Fibroblast of pulmonary artery (primary cell): ENCODE measurements at places on chromosomes 11 and 22.

- peak; percentile 29 for DNase-seq
Observed at GRCh38 chr11:5690736-5691135, 1.1 kb downstream of the TRIM22 start.

DNA sequence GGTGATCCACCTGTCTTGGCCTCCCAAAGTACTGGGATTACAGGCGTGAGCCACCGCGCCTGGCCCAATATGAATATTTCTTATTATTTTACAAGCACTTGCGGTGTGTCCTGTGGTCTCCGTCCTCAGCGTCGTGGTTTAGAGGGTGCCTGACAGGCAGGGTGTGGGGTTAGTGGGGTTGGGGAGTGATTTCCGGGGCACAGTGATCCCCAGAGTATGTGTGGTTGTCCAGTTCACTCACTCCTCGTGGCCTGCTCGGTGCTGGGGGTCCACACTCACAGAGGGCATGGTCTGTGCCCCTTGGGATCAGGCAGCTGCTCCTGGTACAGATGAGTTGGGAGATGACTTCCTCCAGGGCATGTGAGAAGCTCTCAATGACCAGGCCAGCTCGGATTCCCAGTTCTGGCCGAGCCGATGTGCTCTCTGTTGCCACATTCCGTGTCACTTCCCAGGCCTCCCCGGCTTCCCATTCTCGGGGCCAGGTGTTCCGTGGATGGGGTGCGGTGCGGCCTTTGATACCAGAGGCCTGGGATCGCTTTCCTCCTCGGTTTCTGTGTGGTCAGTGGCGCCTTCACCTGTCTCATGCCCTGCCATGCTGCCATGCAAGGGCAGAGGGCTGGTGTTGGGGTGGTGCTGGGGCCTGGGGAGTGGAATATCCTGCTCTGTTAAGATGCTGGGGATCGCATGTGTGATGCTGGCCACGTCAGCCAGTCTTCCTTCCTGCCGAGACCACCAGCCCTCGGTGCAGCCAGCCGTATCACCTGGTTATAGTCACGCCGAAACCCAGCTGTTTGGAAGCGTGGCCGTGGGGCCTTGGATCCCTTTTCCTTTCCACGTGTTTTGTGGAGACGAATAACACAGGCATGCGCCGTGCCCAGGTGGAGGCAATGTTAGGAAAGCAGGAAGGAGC is 39.6 kb downstream of the PARVB start:
- no peak for DNase-seq

DNA sequence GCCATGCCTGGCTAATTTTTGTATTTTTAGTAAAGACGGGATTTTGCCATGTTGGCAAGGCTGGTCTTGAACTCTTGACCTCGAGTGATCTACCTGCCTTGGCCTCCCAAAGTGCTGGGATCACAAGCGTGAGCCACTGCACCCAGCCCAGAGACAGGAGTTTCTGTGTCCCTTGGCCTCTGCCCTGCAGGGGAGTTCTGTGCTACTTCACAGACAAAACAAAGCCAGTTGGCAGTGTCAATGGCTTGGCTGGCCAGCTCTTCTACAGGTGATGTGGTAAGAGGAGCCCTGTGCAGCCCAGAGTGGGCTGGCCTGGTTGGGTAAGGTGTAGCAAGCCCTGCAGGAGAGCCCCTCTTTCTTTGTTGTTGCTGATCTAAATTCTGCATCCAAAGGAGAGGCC is 60.5 kb upstream of the SHISAL1 start:
- DNase-seq: no peak

GRCh38 chr11:46528445-46529094 is 65.3 kb downstream of the AMBRA1 start:
- DNase-seq: no peak

GRCh38 chr22:45285263-45286058 is 712 bp downstream of the UPK3A start:
- DNase-seq: no peak

GRCh38 chr11:128757886-128758612 is 64.2 kb downstream of the FLI1 start:
- no peak for DNase-seq

DNA sequence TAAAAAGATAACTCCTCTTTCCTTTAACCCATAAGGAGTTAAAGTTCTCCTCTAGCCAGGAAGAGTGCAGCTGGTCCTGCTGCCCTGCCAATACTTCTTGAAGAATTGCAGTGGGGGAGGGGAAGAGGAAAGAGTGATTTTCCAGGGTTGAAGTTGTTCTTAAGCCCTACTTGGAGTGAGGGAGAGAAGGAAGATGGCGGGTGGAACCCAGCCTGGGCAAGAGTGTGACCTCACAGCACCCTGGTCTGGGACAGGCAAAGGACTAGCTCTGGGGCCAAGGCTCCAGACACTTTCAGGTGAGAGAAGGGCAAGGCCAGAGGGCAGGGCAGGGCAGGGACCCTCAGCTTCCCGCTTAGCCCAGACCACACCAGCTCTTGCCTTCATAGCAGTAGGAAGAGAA is 6.6 kb downstream of the TNKS1BP1 start:
- DNase-seq: peak; percentile 70

GRCh38 chr11:76249195-76249741 is 43.0 kb upstream of the WNT11 start:
- no peak for DNase-seq

DNA sequence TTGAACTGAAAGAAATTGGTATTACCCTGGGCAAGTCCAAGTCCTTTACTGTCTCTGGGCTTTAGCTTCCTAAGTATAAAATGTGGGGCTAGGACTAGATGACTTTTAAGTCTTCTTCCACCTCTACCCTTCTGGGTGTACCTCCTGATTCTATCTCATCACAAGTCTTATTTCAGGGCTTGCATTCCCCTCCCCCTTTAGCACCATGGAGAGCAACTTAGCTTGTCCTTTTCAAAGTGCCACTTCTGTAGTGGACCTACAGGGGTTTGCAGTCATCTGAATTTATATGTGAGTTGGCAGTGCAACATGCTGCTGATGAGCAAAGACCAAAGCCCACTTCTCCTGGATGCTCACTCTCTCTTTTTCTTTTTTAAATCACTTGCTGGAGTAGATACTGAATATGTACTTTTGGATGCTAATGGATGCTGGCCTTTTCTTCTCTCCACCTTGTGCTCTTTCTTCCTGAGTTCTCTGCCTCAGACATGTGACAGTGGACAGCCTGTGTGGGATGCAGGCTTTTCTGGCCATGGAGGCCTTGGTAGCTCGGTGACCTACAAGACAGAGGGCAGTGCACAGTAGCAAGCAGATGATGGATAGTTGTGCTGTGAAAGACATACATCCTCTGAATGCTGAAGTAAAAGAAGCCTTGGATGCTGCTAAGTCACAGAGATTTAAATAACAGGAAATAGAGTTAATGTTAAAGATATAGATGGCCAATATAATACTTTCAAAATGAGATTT is 185.0 kb downstream of the NELL1 start:
- no peak for DNase-seq

- no peak for DNase-seq
Observed at GRCh38 chr11:109424901-109425300, 2.9 kb downstream of the C11orf87 start.

- no peak for DNase-seq
Observed at GRCh38 chr11:103396237-103396636, 287.0 kb downstream of the DYNC2H1 start.
